ENCODE measurements at places on chromosomes 4 and X. TPM values are rescaled to one million over a fixed set of nuclear protein-coding genes. Genes with fewer than 3 reads are reported as not detected.

CT47B1 gene
- not detected for total RNA-seq

SMR3B gene
- total RNA-seq, result not detected

EPHA5 gene
- total RNA-seq, result 50.2 TPM

ASB12 gene
- total RNA-seq, result not detected

Data from fibroblast of the aortic adventitia (primary cell).